ENCODE measurements at places on chromosomes 1 and 21. TPM values are rescaled to one million over a fixed set of nuclear protein-coding genes. Genes with fewer than 3 reads are reported as not detected.

The PTCH2 gene
- 0.72 TPM for total RNA-seq

The LEFTY2 gene
- total RNA-seq = 144 TPM

The TNFRSF9 gene
- 1.2 TPM for total RNA-seq

The NOS1AP gene
- 2.9 TPM for total RNA-seq

The LCE3D gene
- total RNA-seq = 2.4 TPM

The AXDND1 gene
- total RNA-seq = 7.5 TPM

The CFHR1 gene
- total RNA-seq = 5.5 TPM

The ROR1 gene
- total RNA-seq = 22.4 TPM

The SPRTN gene
- total RNA-seq = 8.9 TPM

The TMEM222 gene
- total RNA-seq = 17.3 TPM

The INAVA gene
- total RNA-seq = 3.6 TPM

The TAS1R1 gene
- not detected for total RNA-seq

The MYBPHL gene
- total RNA-seq = not detected

GRCh38 chr1:13725714-13726175, 25.8 kb downstream of the PRDM2 start:
- peak; percentile 40 for DNase-seq

DNA sequence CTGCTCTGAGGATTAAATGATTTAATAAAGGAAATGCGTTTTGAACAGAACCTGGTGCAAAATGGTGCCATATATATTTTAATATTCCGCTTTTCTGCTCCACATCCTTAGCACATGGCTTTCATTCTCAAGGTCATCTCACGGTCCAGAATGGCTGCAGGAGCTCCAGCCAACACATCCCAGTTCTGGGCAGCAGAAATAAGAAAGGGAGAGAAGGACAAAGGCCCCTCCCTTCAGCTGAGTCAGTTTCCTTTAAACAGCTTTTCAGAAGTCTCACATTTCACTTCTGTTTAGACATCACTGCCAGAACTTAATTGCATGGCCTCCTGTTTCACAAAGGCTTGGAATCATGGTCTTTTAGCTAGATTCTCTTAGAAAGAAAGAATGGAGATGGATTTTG, 75.2 kb upstream of the LRRN2 start:
- DNase-seq = no peak

- DNase-seq = no peak
Measured at GRCh38 chr1:201518071-201518470, 11.1 kb upstream of the CSRP1 start.

- no peak for DNase-seq
Measured at GRCh38 chr1:196873385-196873784, 14.5 kb upstream of the CFHR4 start.

DNA sequence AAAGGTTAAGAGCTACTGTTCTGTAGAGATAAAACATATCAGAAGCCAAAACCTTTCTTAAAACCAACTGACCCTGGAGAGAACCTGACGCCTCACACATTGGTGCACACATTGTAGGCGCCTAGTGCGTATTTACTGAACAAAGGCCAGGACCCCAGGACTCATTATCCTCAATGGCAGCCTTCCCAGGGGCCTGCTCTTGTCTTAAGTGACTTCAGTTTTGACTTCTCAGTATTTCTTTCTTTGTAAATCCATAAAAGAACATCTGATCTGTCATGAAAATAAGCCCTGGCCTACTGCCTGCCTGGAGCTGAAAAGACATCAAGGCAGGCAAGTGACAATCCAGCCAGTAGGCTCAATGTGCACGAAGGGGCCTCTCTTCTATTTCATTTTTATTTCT, 27.6 kb downstream of the ABCA4 start:
- DNase-seq = no peak

DNA sequence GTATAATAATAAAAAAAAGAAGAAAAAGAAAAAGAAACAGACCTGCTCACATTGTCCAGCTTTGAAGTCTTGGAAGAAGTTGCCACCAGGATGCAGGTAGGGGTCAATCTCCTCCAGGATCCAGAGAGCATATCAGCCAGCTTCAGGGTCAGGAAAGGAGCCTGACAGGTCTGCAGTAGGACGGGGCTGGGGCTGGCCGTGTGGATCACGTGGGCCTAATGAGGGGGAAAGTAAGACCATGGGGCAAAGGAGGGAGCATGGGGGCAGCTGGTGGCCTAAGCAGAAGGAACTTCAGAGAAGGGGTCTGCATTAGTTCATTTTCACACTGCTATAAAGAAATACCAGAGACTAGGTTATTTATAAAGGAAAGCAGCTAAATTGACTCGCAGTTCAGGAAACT, 19.3 kb upstream of the SMYD3 start:
- no peak for DNase-seq

DNA sequence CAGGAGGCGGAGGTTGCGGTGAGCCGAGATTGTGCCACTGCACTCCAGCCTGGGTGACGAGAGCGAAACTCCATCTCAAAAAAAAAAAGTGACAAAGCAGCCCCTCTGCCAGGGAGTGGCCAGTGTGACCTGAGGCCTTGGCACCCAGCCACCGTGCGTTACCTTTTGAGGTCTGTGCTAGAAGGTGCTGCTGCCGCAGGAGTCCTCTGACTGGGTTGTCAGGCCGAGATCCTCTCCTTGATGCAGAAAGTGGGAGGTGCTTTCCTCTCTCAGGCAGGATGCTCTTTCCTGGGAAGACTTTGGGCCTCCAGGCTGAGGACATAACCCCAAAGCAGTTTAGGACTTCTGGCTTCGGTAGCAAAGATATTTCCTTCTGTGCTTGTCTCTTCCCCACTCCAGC, 280.5 kb upstream of the VAMP3 start:
- no peak for DNase-seq

DNA sequence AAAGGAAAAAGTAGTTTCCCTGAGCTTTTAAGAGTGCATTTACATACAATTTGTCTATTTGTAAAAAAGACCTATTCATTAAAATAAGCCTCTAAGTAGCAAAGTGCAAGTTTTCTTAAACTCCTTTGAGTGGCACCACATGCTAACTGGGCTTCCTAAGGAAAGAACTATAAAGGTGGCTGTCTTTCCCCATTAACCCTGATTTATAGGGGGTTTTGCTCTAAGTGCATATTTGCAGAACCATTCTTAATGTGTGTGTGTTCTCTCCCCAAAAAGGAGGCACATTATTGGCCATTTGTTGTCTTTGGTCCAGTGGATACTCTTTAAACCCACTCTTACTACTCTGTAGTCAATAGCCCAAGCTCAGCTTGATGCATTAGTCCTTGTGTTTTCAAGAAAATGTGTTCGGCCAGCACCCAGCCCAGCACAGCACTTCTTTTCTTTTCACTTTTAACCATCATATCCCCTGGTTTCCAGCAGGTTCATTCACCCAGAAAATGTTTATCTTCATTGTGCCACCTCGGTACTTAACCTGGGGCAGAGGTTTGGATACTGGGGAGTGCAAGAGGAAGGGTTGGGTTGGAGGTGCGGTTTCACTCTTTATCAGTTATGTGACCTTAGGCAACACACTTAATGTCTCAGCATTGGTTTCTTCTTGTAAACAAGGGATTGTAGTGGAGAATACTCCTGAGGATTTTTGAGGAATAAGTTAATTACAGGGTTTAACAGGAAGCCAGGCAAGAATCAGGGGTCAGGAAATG, 161.9 kb upstream of the UBE2U start:
- DNase-seq = no peak

DNA sequence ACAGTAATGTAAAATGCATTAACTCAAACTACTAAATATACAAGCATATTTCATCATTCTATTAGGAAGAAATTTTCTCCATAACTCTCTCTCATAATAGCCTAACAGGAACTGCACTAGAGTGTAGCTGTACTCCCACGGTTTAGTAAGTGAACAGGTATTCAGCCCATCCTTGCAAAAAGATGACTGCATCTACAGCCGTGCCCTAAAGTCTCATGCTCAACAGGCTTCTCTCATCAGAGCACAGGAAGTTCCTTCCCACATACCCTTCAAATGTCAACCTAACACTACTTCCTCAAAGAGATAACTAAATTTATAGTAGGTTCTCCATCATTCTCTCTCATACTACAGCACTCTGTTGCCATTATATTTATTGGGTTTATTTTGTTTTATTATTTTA, 251.6 kb downstream of the AKT3 start:
- DNase-seq = peak; percentile 3

DNA sequence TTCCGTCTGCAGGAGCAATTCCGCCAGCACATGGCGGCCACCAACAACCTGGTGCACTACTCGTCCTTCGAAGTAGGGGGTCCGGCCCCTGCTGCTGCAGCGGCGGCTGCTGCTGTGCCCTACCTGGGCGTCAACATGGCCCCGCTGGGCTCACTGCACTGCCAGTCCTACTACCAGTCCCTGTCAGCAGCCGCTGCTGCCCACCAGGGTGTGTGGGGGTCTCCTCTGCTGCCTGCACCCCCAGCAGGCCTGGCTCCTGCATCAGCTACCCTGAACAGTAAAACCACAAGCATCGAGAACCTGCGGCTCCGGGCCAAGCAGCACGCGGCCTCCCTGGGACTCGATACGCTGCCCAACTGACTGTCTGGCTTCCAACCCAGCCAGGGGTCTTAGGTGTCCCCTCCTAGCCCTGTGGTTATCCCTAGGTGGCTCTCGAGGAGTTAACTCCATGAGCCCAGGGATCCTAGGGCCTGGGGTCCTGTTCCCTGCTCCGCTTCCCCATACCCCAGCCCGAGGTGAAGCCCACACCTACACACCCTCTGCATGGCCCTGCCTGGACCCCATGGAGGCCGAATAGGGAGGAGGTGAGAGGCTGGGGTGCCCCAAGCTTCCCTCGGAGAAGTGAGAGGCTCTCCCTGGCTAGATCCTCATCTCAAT, 22.6 kb downstream of the DMBX1 start:
- no peak for DNase-seq

- DNase-seq = no peak
Measured at GRCh38 chr1:6584126-6585080, 4.6 kb downstream of the ZBTB48 start.

DNA sequence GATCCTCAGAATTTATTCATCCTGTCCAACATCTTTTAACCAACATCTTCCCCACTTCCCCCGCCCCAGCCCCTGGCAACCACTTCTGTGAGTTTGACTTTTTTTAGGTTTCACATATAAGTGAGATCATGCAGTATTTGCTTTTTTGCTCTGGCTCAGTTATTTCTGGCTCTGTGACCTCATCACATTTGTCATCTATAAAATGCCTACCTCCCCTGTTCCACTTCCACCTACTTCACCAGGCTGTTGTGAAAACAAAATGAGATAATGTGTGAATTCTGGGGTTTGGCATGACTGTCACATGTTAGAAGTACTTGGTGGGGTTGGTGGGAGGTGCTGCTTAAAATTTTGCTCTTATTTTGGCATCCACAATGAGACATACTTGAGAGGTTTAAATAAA, 18.4 kb downstream of the HHAT start:
- peak; percentile 17 for DNase-seq

DNA sequence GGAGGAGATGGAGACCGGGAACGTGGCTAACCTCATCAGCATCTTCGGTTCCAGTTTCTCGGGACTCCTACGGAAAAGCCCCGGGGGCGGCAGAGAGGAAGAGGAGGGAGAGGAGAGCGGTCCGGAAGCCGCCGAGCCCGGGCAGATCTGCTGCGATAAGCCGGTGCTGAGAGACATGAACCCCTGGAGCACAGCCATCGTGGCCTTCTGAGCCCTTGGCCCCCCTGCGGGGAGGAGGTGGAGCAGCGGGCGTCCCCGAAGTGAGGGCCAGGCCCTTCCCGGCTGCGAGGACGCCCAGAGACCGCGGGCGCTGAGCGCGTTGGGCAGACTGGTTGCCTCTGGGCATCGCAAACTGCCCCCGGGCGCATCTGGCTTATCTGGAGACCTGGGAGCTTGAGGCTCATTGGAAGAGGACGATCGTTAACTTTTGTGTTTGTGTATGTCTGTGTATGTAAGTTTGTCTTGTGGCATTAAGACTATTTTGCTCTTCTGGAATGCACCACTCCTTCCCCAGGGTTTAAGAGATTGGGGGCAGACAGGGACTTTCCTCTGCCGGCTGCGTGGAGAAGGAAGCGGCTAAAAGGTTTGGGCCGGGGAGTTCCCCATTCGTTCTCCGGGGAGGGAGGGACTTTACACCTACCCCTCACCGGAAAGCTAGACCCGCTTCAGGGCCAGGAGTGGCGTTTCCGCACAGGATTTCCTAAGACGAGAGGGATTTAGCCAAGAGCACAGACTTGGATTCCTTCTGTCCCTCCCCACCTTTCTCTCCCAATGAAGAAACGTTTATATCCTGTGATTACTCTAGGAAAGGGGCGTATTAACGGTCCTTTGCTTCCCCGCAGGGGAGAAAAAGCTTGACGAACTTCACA, 1.4 kb downstream of the IER5 start:
- DNase-seq = peak; percentile 83

- DNase-seq = no peak
Measured at GRCh38 chr1:183914276-183914675, 109.4 kb downstream of the RGL1 start.

GRCh38 chr1:34268311-34268954, 91.7 kb downstream of the C1orf94 start:
- DNase-seq = peak; percentile 20

DNA sequence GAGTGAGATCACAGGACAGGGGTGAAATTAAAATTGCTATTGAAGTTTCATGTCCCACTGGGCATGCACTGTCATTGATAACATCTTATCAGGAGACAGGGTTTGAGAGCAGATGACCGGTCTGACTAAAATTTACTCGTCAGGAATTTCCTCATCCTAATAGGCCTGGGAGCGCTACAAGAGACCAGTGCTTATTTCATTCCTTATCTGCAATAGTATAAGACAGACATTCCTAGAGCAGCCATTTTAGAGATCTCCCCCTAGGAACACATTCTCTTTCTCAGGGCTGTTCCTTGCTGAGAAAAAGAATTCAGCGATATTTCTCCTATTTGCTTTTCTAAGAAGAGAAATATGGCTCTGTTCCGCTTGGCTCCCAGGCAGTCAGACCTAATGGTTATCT, 181.4 kb upstream of the ETV3 start:
- no peak for DNase-seq

- DNase-seq = no peak
Measured at GRCh38 chr1:169879034-169879840, 14.5 kb downstream of the SCYL3 start.

DNA sequence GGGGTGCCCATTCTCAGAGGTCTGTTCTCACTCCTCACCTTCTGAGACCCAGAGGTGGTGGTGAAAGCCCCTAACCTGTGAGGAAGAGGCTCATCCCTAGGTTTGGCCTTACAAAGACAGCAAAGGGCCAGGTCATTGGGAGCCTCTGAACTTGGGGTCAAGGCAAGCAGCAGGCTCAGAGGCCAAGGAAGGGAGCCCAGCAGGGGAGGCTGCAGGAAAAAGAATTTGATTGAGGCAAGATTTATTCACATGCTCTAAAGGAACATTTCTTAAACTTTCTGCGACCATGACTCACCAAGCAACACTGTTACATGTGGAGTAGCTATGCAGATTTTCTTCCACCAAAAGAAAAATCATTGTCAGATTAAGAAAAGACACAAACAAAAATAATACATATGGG, 132.5 kb upstream of the SYT6 start:
- DNase-seq = peak; percentile 62

- no peak for DNase-seq
Measured at GRCh38 chr1:230814949-230815692, 53.2 kb downstream of the C1orf198 start.

GRCh38 chr1:96649301-96649700, 72.3 kb upstream of the PTBP2 start:
- DNase-seq = no peak

DNA sequence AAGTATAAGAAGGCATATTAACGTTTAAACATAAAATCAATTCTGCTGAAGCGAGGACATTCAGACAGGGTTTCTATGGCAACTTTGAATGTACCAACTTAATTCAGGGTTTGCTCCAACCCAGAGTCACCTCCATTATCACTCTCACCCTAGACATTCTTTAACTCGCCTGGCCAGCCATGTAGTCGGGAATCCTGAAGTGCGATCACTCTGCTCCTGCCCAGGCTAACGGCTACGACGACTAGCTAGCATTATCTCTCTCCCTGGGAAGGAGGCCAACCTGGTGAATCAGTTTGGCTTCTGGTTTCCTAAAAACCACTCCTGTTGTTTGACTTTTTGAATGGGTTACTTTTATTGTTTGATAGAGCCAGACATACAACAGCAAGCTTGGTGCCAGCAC, 38.9 kb upstream of the ZBTB18 start:
- DNase-seq = no peak

Data from umbilical cord (tissue), 2 donors.